ENCODE measurements at places on chromosomes 5 and 9. TPM values are rescaled to one million over a fixed set of nuclear protein-coding genes. Genes with fewer than 3 reads are reported as not detected.

The CXXC5 gene
- 93.9 TPM for total RNA-seq

GRCh38 chr9:131773911-131774379, 34.1 kb upstream of the RAPGEF1 start:
- peak; percentile 87 for DNase-seq

The SLC45A2 gene
- not detected for total RNA-seq

DNA sequence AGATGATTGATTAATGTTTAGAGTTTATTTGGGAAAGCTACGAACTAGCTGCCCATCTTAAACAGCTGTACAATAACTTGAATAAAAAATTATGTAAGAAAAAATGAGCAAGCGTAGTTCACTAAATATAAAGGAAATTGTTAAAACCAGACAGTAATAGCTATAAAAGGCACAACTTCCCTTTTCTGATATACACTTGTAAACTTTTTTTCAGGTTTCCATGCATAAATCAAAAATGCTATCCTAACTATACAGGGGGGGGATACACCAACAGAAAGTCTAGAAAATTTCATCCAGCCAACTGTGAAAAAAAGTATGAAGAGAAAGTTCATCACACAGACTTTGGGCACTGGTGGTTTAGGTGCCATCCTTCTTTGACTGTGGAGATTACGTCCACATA, 122.3 kb downstream of the NR3C1 start:
- DNase-seq, result no peak

The NMUR2 gene
- not detected for total RNA-seq

The ANKRD34B gene
- total RNA-seq, result not detected

DNA sequence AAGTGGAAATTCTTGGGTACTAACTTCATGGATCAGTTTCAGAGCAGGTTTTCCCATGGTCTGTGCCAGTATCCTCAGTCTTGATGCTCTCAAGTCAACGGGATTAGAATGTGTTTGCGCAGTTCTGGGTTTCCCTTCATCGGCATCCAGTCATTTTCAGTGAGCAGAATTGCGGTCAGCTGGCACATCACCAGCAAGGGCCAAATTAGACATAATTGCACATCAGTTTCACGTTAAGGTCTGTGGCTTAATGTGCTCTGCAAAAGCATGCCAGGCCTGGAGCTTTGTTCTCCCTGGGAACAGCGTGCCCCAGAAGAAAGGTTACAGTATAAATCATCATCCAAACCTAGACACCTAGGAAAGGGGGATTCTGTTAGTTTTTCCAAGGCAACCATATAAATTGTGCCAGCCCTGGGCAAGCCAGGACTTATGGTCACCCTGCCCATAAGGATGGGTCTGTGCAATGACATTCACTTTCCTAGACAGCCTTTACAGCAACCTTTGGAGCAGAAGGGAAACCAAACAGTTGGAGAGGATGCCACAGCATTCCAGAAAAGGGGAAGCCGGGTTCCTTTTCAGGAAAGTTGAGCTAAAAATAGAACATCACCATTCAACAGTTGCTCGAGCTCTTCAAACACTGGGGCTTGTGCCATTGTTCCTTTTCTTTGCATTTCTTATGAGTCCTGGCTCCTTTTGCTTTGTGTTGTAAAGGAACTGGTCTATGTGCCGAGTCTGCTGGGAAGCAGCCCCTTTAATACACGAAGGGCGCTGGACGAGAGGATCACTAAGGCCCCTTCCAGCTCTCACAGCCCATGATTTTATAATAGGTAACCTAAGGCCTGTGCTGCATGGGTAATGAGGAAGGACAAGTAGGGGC, 23.1 kb downstream of the IQGAP2 start:
- DNase-seq, result peak; percentile 68

- no peak for DNase-seq
Measured at GRCh38 chr9:1460143-1460769, 410.1 kb downstream of the DMRT2 start.

DNA sequence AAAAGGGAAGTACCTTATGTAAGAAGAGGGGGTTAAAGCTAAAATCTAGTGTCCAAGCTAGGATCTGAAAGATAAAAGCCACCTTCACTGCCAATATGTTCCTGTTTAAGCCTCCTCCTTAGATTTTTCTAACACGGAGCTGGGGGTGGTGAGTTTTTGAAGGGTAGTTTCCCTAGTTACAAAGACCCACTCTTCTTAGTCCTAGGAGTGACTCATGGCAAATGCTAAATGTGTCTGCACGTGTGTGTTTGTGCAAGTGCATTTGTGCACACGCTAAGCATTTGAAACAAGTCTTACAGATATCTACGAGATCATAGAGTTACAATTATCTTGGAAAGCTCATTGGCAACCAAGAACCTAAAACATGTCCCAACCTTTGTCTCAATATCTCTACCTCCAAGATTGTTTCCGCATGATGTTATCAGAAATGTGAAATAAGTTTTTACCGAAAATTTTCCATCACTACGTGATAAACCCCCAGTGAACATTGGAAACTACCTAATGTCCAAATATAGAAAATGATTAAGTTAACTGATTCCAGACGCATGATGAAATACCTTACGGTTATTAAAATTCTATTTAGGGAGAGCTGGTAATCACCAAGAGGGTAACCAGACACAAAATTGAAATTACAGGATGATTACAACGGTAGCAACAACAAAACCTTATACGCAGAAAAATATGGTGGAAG, 78.0 kb upstream of the HRH2 start:
- no peak for DNase-seq

- DNase-seq, result peak; percentile 73
Measured at GRCh38 chr5:175464074-175464941, 14.1 kb upstream of the SFXN1 start.

GRCh38 chr5:18970000-18970399, 1018.0 kb downstream of the CDH18 start:
- DNase-seq, result no peak

The SOX30 gene
- 0.10 TPM for total RNA-seq

The CDC20B gene
- not detected for total RNA-seq

The NTRK2 gene
- 60.3 TPM for total RNA-seq

DNA sequence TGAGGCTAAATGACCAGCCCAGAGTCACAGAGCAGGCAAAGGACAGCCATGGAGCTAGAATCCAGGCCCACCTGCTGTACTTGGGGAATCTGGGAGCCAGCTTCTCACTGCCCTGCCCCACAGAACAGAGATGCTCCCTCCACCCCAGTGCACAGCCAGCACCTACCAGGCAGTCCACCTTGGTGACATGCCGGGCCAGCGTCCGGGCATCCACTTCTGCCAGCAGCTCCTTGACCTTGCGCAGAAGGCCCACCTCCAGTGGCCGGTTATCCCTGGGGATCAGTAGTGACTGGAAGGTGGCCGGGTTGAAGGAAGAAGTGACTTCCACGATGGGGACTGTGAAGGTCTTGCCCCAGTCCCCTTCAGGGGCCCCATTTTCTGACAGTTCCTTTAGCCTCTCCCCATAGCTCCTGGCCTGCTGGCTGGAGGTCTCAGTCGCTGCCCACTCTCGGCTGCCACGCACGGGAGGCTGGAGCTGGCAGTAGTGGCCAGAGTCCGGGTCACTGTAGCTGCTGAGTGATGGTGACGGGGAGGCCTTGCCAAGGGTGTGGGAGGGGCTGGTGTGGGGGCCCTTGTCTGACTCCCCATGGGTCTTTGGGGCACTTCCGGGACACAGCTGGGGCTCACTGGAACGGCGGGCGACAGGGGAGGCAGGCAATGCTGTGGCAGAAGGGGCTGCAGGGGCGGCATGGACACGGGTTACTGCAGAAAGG, 9.5 kb upstream of the TOR2A start:
- no peak for DNase-seq

- peak; percentile 79 for DNase-seq
Measured at GRCh38 chr5:35198075-35198474, 32.2 kb downstream of the PRLR start.

The GRXCR2 gene
- total RNA-seq, result not detected

The KIAA0825 gene
- 13.1 TPM for total RNA-seq

The HTR4 gene
- not detected for total RNA-seq

The PCDHA9 gene
- 0.10 TPM for total RNA-seq

GRCh38 chr5:36363101-36363500, 61.4 kb upstream of the RANBP3L start:
- no peak for DNase-seq

- DNase-seq, result peak; percentile 48
Measured at GRCh38 chr9:98784831-98785806, 11.2 kb downstream of the ANKS6 start.

The CFAP157 gene
- total RNA-seq, result not detected

- no peak for DNase-seq
Measured at GRCh38 chr5:167489202-167489601, 802.2 kb upstream of the WWC1 start.

- DNase-seq, result no peak
Measured at GRCh38 chr9:110952540-110952859, 85.8 kb downstream of the LPAR1 start.

- peak; percentile 75 for DNase-seq
Measured at GRCh38 chr9:126857261-126857960, 3.0 kb upstream of the ZBTB34 start.

GRCh38 chr9:137025517-137025966, 2.5 kb downstream of the ABCA2 start:
- peak; percentile 50 for DNase-seq

DNA sequence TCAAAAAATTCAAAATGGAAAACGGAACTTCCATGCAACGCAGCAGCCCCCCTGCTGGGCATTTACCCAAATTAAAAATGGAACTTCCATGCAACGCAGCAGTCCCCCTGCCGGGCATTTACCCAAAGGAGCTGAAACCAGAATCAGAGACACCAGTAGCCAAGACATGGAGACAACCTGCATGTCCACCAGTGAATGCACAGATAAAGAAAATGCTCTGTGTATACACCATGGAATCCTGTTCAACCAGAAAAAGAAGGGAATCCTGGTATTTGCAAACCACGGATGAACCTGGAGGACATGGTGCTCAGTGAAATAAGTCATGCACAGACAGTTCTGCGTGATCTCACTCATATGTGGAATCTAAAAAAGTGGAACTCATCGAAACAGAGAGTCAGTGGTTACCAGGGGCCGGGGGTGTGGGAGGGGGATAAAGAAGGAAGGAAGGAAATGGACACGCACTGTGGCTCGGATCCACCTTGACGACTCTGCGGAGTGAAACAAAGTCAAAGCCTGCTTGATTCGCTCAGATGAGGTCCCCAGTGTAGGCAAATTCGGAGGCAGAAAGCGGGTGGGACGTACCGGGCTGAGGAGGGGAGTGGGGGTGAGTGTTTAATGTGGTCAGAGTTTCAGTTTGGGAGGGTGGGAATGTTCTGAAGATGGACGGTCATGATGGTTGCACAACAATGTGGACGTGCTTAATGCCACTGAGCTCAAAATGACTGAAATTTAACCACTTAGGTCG, 40.2 kb upstream of the EXOC3 start:
- no peak for DNase-seq

- DNase-seq, result no peak
Measured at GRCh38 chr5:73378765-73379164, 69.8 kb downstream of the FOXD1 start.

DNA sequence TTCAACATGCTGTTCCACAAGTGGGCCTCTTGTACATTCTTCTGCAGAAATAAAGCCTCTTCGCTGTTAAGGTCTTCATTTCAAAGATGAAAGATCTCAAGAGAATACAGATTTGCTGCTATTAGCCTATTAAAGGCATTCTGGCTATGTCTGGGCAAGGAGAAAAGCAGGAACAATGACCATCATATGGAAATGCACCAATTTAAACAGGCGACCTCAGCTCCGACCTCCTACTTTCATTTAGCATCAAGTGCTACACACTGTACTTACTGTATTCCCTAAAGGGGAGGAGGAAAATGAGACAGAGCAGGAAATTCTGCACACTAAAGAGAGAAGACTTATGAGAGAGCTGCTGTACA, 64.8 kb downstream of the HABP4 start:
- no peak for DNase-seq

- peak; percentile 35 for DNase-seq
Measured at GRCh38 chr9:97853844-97854695, 1.0 kb downstream of the FOXE1 start.

The RANBP3L gene
- total RNA-seq, result 8.4 TPM

GRCh38 chr5:176733406-176734262, 76.7 kb upstream of the UNC5A start:
- no peak for DNase-seq

- no peak for DNase-seq
Measured at GRCh38 chr5:142684508-142685041, 1.3 kb downstream of the FGF1 start.

- no peak for DNase-seq
Measured at GRCh38 chr9:21837501-21837900, 35.1 kb downstream of the MTAP start.

The COL23A1 gene
- total RNA-seq, result 5.4 TPM

GRCh38 chr9:73204936-73205335, 53.3 kb downstream of the ANXA1 start:
- no peak for DNase-seq

DNA sequence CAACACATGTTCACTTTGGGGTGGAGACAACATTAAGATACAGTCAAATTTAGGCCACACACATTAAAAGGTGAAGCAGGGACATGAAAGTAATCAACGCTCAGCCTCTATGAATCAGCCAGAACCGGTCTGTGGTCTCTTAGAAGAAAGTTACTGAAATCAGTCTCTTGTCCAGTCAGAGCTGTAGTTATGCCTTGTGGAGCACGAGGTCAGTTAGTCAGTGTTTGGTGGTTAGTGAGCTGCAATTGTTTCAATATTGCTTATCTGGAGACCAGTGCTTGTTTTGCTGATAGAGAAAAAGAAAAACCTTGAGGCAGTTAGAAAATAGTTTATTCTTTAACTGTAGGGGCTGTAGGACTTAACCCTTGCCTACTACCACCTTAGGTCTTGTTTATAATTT, 157.8 kb upstream of the RASEF start:
- DNase-seq, result no peak

- DNase-seq, result no peak
Measured at GRCh38 chr9:88590558-88591146, 55.7 kb downstream of the NXNL2 start.

DNA sequence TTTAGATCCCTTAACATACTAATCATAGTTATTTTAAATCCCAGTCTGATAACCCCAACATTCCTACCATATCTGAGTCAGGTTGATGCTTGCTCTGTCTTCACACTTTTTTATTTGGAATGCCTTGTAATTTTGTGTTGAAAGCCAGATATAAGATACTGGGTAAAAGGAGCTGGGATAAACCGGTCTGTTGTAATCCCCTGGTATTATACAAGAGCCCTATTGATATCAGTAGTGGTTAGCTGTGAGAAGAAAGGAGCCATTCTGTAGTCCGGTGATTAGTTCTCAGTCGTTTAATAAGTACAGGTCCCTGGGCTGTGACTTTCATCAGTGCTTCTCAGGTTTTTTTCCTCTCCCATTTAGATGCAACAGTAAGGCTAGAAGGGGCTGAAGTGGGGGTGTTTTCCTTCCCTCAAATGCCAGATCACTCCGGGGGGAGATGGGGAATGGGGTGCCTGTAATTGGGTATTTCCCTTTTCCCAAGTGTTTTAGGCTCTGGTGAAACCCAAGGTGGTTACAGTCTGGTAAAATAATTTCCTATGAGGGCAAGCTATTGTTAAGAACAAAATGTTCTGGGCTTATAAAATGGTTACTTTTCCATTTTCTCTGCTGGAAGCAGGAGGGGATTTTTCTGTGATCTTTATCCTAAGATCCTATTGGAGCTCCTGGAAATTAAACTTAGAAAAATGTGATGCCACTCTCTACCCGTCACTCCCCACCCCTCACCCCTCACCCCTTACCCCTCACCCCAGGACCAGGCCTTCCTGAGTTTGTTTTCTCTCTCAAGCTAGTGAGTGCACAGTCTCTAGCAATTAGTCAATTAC, 72.7 kb downstream of the KCNN2 start:
- no peak for DNase-seq

Data from tongue (tissue), 3 donors.